Activated T-cell treated with anti-CD3 and anti-CD28 coated beads, Interleukin-2, amount 50 U/mL, for 48 hours (primary cell): ENCODE measurements at places on chromosomes 13 and 19.

- no peak for DNase-seq
Observed at GRCh38 chr13:43368003-43368402, 344.6 kb downstream of the DNAJC15 start.

DNA sequence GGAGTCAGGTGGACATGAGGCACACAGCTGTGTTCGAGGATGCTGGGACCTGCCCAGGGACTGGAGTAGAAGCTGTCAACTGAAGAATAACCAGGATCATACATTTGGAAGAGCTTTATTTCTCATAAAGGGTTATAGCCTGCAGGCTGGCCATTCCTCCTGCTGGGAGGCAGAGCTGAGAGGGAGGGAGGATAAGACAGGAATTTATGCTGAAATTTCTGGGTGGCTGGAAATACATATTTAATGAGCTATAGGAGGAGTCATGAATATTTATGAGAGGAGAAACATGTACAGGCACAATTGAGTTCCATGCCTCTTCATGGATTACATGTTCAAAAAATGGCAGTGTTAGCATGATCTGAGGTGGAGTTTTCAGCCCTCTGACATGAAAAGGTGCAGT is 151.9 kb downstream of the SHISA2 start:
- DNase-seq = no peak

GRCh38 chr13:72109863-72110262 is 242.9 kb upstream of the DACH1 start:
- no peak for DNase-seq

DNA sequence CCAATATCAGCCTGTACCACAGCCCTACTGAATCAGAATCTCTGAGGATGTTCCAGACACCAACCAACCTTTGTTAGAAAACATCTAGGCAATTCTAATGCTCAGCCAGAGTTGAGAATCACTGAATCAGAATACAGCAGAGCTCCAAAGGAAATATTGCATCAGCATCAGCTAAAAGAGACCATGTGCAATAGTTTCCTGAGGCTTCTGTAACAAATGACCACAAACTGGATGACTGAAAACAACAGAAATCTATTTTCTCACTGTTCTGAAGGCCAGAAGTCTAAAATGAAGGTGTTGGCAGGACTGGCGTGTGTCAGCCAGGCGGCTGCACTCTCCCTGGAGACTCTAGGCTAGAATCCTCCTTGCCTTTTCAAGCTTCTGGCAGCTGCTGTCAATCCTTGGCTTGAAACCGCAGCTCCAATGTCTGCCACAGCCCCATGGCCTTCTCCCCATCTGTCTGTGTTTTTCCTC is 1.2 kb upstream of the DCT start:
- no peak for DNase-seq

DNA sequence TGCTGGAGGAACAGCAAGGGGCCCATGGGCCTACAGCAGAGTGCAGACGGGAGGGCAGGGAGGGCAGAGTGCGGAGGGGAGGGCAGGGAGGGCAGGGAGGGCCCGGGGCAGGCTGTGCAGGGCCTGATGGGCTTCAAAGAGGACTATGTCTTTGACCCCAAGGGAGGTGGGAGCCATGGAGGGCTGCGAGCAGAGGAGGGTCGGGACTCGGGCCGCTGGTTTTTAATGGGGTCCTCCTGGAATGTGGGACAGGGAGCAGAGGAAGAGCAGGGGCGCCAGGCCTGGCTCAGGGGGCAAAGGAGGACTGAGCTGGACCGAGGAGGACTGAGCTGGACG is 3.6 kb downstream of the PIP5K1C start:
- DNase-seq = no peak
